Occipital lobe (tissue), 3 donors: ENCODE measurements at places on chromosomes 2 and 18. TPM values are rescaled to one million over a fixed set of nuclear protein-coding genes. Genes with fewer than 3 reads are reported as not detected.

The TANC1 gene
- total RNA-seq: 8.9 TPM

The CYTIP gene
- 5.1 TPM for total RNA-seq

The DOK6 gene
- 91.4 TPM for total RNA-seq

The RHOB gene
- 296 TPM for total RNA-seq

The C1QL2 gene
- total RNA-seq: 1.6 TPM

The RALBP1 gene
- 34.0 TPM for total RNA-seq

The CASP8 gene
- total RNA-seq: 2.2 TPM

The RTN4 gene
- 588 TPM for total RNA-seq

The POTEJ gene
- not detected for total RNA-seq

The DPYSL5 gene
- total RNA-seq: 128 TPM

- no peak for DNase-seq
These were observed 176.7 kb downstream of the SOX11 start for GRCh38 chr2:5868931-5869330.

- no peak for DNase-seq
These were observed 157.1 kb downstream of the BAZ2B start for GRCh38 chr2:159459279-159459678.

GRCh38 chr2:159164457-159164911, 122.0 kb downstream of the WDSUB1 start:
- DNase-seq: no peak

- no peak for DNase-seq
These were observed 163.6 kb upstream of the TANK start for GRCh38 chr2:160996584-160996983.

GRCh38 chr2:183284606-183285005, 160.4 kb downstream of the NUP35 start:
- no peak for DNase-seq

GRCh38 chr18:36015629-36016028, 43.1 kb downstream of the RMP24 start:
- DNase-seq: no peak

GRCh38 chr2:141889788-141890187, 241.0 kb downstream of the LRP1B start:
- no peak for DNase-seq

- no peak for DNase-seq
These were observed 52.0 kb upstream of the CHN1 start for GRCh38 chr2:175057078-175057685.

DNA sequence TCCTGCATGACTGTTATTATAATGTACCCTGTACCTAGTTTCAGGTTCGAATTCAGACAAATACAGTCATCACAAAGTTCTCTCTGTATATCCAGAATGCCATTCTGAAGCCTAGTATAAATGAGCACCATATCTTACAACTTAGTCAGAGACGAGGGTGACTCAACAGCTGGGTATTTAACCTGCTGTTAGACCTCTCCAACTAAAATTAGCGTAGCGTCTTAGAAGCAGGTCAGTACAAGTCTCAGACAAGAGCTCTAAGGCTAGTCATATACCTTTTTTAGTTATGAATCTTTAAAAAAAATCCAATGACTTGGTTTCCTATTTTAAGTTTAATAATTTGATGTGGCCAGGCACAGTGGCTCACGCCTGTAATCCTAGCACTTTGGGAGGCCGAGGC, 74.1 kb downstream of the CABYR start:
- no peak for DNase-seq

DNA sequence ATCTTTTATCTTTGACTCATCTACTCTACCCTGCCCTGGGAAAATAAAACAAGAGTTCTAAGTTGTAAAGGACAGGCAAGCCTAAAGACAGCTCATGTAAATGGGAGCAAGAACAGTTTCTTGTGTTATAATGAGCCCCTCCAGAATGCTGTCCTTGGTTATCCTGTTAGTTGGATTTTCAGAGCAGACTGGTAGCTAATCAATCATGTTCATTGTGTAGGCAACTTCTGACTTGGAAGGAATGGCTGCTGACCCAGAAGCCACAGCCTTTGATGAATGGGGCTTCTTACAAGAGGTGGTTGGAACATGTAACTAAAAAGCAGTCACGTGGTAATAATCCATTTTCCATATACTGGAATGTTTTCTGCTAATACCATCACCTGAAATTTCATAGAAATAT, 254.2 kb downstream of the AGPS start:
- no peak for DNase-seq

DNA sequence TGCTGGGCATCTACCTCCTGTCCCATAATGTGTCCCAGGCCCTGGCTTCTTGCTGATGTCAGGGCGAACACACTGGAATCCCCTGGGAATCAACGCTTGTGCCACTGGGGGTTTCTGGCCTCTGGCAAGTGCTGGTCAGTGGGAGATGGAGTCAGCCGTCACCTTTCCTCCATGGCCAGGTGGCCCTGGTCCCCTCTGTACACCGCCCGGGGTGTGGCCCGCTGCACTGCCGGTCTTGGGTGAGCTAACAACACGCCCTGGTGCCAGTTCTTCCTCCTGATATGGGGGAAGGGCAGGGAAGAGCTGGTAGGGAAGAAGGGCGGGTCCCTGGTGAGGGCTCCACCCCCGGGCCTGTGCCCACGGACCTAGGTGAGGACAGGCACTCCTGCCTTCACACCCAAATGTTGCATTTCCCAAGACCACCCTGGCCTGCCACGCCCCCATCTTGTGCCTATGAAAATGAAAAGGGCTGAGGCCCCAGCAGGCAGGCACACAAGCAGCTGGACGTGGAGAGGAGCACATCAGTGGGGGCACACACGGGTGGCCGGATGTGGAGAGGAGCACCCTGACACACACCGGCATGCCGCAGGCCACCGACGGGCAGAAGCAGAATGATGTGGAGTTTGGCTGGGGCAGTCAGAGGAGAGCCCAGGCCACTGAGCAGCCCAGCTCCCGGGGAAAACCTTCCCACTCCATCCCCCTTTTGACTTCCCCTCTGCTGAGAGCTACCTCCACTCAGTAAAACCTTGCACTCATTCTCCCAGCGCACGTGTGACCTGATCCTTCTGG, 140.5 kb downstream of the ASB1 start:
- DNase-seq: no peak

GRCh38 chr2:48114256-48114655, 208.0 kb upstream of the FBXO11 start:
- DNase-seq: no peak

GRCh38 chr2:43165378-43166069, 60.9 kb downstream of the ZFP36L2 start:
- no peak for DNase-seq

DNA sequence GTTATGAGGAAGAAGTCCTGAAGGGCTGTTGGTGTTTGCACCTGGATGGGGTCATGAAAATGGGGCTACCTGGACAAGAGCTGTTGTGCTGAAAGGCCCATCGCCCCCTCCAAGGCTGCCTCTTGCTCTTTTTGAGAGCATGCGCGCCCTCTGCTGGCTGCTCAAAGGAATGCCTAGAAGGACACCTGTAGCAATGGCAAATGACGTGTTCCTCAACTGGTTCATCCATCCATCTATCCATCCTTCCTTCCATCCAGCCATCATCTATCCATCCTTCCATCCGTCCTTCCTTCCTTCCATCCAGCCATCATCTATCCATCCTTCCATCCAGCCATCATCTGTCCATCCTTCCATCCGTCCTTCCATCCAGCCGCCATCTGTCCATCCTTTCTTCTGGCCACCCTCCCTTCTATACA, 17.2 kb upstream of the RPL31 start:
- no peak for DNase-seq

GRCh38 chr2:61885896-61886603, 2.4 kb downstream of the CCT4 start:
- DNase-seq: no peak

GRCh38 chr2:148642891-148643416, 1.6 kb upstream of the EPC2 start:
- no peak for DNase-seq

- no peak for DNase-seq
These were observed 14.3 kb upstream of the MFF start for GRCh38 chr2:227310756-227311110.

DNA sequence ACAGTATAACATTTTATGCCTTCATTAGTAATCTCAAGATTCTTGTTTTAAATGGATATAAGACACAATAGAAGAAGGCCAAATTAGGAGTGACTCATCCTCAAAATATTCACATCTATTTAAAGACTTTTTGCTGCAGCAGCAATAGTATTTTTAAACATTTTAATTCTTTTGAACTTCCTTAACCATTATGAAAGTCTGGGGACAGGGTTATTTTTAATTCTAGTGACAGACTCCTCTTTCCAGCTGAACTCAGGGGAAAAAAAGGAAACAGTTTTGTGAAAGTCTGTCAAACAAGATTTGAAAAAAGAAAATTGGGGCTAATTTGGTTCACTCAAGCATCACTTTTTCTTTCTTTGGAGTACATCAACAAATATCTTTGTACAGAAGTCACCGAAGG, 541.8 kb downstream of the NUP35 start:
- no peak for DNase-seq

DNA sequence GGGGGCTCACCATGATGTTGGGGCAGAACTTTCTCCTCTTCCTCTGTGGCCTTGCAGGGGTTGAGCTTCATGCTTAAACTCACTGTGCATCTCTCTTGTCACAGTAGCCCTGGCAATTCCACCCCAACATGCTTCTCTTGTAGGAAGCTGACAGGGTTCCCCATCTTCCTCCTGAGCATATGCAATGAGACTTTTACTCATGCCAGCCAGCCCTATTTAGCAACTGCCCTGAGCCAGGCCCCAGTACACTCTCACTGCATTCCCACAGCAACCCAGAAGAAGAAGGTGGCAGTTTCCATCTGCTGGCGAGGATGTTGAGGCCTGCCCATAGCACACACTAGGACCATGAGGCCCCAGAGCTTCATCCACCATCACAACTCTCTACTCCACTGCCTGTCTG, 72.2 kb upstream of the TEX51 start:
- DNase-seq: no peak

GRCh38 chr2:104504331-104505073, 349.4 kb upstream of the POU3F3 start:
- DNase-seq: no peak

GRCh38 chr2:173611121-173611520, 256.4 kb downstream of the CDCA7 start:
- DNase-seq: no peak

DNA sequence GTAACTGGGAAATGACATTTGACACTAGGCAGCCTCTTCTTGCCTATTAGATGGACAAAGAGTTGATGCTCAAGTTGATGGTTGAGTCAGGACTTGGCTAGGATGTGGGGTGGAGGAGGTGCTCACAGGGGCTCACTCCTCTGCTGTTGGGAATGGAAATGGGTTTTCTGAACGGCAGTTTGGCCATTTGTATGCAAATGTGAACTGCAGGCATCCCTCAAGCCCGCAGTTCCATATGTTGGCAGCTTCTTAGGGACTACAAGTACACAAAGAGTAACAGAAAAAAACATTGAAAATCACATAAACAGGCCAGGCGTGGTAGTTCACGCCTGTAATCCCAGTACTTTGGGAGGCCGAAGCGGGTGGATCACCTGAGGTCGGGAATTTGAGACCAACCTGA, 80.8 kb downstream of the INPP5D start:
- no peak for DNase-seq

- DNase-seq: no peak
These were observed 364.8 kb upstream of the MEIS1 start for GRCh38 chr2:66069937-66070720.

- DNase-seq: no peak
These were observed 113.6 kb downstream of the DIS3L2 start for GRCh38 chr2:232075080-232075479.

GRCh38 chr2:240624011-240624949, 1.0 kb upstream of the GPR35 start:
- no peak for DNase-seq

DNA sequence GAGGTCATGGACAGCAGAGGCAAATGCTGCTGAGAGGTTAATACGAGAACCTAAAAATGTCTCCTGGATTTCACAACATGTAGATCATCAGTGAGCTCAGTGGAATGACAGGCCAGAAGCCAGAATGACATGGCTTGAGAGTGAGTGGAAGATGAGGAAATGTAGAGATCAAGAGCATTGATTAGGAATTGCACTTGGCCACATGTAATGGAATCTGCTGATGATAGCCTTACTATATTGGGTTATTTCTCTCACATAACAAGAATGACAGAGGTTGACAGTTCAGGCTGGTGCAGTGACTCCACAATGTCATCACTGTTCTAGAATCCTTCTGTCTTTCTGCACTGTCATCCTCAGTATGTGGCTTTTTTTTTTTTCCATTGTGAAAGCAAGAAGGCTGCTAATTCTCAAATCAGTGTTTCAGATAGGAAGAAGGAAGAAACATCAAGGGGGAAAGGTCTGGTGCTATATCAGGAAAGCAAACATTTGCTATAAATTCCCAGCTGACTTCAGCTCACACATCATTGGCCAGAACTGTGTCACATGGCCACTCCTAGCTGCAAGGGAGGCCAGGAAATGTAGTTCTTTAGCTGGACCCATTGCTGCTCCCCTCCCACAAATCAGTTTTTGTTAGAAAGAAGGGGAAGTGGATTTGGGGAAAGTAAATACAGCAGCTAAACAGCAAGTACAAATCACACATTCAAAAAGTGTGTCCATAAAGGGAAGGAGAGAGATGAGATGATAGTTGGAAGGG, 127.2 kb downstream of the FAM161A start:
- DNase-seq: no peak
